ENCODE measurements at places on chromosomes 1 and 21.

DNA sequence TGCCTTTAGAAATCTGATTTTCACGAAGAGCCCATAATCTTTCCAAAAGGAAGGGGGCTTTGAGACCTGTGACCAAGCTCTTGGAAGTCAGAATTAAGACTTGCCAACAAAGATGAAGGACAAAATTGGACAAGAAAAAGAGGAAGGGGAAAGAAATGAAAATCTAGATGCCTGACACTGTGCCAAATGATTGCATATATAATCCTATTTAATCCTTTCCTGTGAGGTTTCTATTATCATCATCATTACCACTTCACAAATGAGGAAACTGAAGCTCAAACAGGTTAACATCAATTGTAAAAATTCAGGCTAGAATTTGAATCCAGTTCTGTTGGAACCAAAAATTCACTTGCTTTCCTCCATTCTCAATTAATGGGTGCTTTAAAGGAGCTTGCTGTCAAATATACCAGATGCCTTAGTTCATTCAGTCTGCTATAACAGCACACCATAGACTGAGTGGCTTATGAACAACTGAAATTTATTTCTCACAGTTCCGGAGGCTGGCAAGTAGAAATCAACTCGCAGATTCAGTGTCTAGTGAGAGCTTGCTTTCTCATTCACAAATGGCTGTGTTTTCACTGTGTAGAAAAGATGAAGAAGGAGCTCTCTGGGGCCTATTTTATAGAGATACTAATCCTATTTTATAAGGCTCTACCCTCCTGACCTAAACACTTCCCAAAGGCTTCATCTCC lies 197.5 kb upstream of the ST6GALNAC5 start:
- no peak for DNase-seq

DNA sequence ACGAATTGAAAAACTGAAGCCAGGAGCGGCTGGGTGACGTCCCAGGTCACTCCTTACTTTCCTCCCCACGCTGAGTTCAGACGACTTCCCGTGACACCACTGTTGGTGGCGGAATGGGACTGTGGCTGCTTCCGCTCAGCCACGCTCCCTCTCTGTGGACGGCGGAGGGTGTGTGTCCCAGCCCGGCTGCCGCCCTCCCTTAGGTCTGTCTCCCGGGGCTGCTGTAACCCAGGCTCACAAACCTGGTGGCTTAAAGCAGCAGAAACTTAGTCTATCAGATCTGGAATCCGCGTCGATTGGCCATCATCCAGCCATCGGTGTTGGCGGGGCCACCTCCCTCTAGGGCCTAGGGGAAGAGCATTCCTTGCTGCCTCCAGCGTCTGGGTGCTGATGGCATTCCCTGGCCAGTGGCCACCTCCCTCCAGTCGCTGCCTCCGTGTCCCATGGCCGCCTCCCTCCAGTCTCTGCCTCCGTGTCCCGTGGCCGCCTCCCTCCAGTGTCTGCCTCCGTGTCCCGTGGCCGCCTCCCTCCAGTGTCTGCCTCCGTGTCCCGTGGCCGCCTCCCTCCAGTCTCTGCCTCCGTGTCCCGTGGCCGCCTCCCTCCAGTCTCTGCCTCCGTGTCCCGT lies 17.5 kb downstream of the TRPM2 start:
- DNase-seq, result no peak

DNA sequence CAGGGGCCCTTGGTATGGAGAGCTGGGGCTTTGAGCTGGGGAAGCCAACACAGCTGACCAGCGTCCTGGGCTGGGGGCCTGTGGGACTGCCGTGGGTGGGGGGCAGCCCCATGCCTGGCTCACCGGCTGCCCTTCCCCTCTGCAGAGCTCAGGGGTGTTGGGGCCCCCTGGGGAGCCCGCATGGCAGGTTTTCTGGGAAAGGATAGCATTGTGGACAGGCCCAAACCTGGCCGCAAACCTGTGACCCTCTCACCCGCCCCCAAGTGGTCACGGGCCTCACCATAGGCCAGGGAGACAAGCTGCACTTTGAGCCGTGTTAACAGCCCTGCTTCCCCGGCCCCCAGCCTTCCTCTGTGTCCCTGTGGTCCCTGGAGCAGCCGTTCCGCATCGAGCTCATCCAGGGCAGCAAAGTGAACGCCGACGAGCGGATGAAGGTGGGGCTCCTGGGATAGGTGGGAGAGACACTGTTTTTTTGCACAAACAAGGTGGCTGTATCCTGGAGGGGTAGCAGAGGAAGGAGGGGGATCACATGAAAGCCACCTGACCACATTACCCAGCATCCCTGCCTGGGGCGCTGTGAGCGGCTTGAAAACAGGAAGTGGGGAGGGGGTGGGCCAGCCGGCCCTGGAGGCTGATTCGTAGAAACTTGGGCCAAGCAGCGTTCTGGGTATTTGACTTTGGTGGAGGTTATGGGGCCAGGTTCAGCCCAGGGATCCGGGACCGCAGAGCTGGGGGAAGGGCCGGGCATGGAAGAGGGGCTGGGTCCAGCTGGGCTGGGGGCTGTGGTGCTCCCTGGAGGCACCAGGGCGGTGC lies 65.9 kb downstream of the PIK3CD start:
- no peak for DNase-seq

- no peak for DNase-seq
Measured at GRCh38 chr1:63892632-63893395, 119.0 kb downstream of the ROR1 start.

DNA sequence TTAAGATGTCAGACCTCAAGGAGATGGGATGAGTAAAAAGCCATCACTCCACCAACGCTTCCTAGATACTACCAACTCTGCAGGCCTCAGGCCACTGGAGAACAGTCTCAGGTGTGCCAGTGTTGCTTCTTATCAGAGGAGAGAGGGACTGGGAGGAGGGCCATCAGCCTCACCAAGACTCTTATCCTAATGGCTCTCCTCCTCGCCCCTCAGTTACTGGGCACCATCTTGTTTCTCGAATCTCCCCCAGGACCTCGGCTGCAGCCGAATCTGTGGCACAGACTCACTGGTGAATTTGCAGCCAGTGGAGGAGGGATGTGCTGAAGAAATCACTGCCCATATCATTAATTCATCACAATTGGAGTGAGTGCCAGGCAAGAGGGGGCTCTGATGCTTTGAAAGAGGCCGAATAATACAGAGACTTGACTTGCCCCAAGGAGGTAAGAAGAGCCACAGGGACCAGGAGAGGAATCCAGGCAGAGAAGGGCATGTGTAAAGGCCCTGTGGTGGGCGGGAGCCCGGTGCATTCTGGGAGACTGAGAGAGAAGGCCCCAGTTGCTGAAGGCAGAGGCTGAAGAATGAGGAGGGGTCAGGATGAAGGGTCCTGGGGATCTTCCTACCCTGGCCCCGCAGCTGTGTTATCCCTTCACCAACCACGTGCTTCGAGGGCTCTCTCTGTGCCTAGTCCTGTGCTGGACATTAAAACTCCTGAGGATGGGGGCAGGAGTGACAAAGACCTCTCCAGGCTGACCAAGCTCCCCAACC lies 129.8 kb downstream of the PTPRU start:
- DNase-seq, result no peak

- DNase-seq, result no peak
Measured at GRCh38 chr21:36780861-36781260, 81.9 kb downstream of the SIM2 start.

- DNase-seq, result no peak
Measured at GRCh38 chr1:232596666-232597303, 33.1 kb downstream of the SIPA1L2 start.

GRCh38 chr1:160112357-160112756 lies 3.2 kb upstream of the ATP1A2 start:
- no peak for DNase-seq
